ENCODE measurements at places on chromosomes 4 and X.
A peak's percentile ranks its signal among the peaks of the same experiment; 100 is the strongest.

DNA sequence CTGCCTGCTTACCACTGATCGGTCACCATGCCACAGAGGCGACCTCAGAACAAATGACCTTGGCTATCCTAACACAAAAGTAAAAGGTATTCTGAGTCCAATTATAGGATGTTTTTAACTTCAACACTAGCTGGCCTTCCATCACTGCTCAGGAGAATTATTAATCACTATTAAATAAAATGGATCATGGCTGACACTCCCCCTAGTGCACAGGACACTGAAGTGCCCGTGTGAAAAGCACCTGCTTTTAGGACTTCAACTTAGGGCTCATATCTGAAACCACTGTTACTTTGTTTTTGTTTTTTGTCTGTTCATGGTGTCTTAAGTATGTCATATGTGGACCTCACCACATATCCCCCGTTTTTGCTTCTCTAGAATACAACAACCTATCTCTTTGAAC, 33.9 kb downstream of the STX18 start:
- ATAC-seq, result no peak
- H3K36me3 ChIP-seq, result peaks cover 10% of the 10 kb centered on the region
- no peak overlapping the region for H3K4me3 ChIP-seq

DNA sequence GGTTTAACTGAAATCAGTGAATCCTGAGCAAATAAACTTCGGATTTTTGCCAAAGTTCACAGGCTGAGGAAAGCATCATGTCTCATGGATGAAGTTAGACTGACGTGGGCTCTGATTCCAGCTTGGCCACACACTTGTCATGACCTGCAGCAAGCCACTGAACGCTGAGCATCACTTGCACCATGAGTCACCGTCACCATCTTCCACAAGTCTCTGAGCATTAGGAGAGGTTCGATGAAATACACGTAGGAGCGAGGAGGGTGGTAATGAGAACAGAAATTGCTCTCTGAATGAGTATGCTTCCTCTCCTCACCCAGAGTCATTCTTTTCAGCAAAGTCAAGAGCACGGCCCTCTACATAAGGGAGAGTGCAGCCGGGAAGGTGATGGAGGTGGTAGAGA, 3.8 kb upstream of the TRIML2 start:
- no peak for ATAC-seq
- H3K36me3 ChIP-seq, result no peaks in the 10 kb centered on the region
- H3K27me3 ChIP-seq, result no peaks in the 10 kb centered on the region
- H3K27ac ChIP-seq, result no peak overlapping the region
- H3K4me3 ChIP-seq, result no peak overlapping the region

DNA sequence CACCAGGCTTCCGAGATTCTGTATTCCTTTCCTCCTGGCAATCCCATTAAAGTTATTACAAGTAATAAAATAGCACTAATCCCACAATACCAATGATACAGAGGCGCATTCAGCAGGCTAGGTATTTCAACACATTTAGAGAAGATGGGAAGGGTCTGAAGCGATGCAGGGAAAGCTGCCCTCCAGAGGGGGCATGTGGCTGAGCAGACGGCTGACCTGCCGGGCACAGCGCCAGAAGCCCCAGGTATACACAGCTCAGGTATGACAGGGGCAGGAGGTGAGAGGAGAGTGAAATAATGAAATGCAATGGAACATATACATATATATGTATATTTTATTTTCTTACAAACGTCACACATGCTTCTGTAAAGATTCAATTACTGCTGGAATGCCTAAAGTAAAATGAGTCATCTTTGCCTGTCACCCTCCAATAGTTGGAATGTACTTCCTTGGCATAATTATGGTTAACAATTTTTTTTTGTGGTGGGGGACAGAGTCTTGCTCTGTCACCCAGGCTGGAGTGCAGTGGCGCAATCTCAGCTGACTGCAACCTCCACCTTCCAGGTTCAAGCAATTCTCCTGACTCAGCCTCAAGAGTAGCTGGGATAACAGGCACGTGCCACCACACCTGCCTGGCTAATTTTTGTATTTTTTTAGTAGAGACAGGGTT, 21.3 kb upstream of the CDKN2AIP start:
- H3K36me3 ChIP-seq, result no peaks in the 10 kb centered on the region
- ATAC-seq, result no peak
- no peak overlapping the region for H3K4me3 ChIP-seq
- no peaks in the 10 kb centered on the region for H3K27me3 ChIP-seq
- no peak overlapping the region for H3K27ac ChIP-seq

GRCh38 chrX:121150217-121150616, 102.8 kb downstream of the GLUD2 start:
- no peak overlapping the region for H3K27ac ChIP-seq
- H3K27me3 ChIP-seq, result no peaks in the 10 kb centered on the region
- no peaks in the 10 kb centered on the region for H3K4me1 ChIP-seq
- no peak overlapping the region for H3K4me3 ChIP-seq

DNA sequence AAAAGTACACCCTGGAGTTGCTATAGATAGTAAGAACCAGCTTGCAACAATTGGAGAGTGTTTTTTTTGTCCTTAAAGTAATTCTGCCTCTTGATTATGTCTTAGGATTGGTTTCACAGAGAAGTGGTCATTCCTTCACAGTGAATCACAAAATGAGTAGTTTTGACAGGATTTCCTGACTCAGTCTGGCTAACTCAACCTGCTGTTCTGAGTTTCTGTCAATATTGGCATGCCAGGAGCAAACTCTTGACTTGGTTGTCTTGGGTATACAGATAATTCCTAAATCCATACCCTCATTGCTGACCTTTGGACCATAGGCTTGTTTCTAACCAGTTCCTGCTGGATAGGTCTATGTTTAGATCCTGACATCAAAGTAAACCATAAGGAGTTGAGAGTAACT, 9.4 kb downstream of the FHIP1A start:
- peak; percentile 53 for ATAC-seq
- H3K4me1 ChIP-seq, result no peaks in the 10 kb centered on the region
- H3K36me3 ChIP-seq, result no peaks in the 10 kb centered on the region
- H3K27me3 ChIP-seq, result peaks cover 12% of the 10 kb centered on the region
- H3K27ac ChIP-seq, result no peak overlapping the region

DNA sequence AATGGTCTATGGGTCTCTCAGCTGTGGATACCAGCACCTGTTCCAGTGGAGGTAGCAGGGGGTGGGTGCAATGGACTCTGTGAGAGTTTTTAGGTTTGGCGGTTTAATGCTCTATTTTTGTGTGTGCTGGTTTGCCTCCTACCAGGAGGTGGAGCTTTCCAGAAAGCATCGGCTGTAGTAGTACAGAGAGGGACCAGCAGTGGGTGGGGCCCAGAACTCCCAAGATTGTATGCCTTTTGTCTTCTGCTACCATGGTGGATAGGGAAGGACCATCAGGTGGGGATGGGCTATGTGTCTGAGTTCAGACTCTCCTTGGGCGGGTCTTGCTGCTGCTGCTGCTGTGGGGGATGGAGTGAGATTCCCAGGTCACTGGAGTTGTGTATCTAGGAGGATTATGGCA, 557.2 kb upstream of the GRID2 start:
- H3K4me1 ChIP-seq, result no peaks in the 10 kb centered on the region
- no peak overlapping the region for H3K27ac ChIP-seq
- no peaks in the 10 kb centered on the region for H3K36me3 ChIP-seq
- no peak for ATAC-seq
- H3K27me3 ChIP-seq, result no peaks in the 10 kb centered on the region

- no peaks in the 10 kb centered on the region for H3K36me3 ChIP-seq
- no peak overlapping the region for H3K27ac ChIP-seq
- H3K27me3 ChIP-seq, result no peaks in the 10 kb centered on the region
These were observed 17.8 kb downstream of the HMGB3 start for GRCh38 chrX:151000861-151001331.

- no peak for ATAC-seq
- no peak overlapping the region for H3K4me3 ChIP-seq
- no peak overlapping the region for H3K27ac ChIP-seq
- no peaks in the 10 kb centered on the region for H3K27me3 ChIP-seq
- no peaks in the 10 kb centered on the region for H3K36me3 ChIP-seq
These were observed 850.6 kb downstream of the CENPC start for GRCh38 chr4:66694739-66695138.

DNA sequence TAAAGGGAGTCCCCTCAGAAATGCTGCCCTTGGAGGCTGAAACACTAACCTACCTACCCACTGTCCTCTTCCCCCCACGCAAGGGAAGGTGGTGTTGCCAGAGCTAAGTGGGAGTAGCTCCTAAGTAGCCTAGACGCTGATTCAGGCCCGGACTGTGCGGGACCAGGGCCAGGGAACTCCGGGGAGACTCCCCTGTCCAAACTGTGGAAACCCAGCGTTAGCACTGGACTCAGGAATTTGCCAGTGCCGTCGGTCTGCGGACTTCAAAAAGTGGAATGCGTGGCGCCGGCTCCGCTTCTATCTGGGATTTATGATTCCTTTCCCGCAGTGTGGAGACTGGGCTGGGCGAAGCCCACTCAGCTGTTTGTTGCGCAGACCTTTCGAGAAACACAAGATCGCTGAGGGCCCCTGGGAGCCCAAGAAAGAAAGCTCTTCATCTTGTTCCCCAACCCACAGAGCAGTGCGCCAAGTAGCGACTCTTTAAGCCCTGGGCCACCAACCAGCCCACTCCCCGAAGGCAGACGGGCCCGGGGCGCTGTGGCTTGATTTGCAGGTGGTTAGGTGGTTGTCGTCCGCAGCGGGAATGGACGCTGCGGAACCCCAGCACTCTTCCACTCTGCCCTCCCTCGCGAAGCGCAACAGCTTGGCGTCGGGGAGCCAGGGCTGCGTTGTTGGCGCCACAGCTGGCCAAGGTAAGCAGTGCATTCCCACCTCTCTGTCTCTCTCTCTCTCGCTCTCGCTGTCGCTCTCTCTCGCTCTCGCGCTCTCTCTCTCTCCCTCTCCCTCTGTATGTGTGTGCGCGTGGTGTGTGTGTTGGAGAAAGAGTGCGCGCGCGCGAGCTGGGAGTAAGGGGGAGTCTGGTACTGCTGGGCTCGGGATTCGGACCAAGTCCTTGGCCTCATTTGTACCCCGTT, 2.0 kb downstream of the TMEM255A start:
- peaks cover 5% of the 10 kb centered on the region for H3K27me3 ChIP-seq
- peak; percentile 97 for ATAC-seq
- H3K36me3 ChIP-seq, result peaks cover 6% of the 10 kb centered on the region
- peak overlapping the region; percentile 73 for H3K27ac ChIP-seq
- H3K4me3 ChIP-seq, result peak overlapping the region; percentile 91

GRCh38 chrX:20974326-20974725, 399.9 kb upstream of the CNKSR2 start:
- H3K4me1 ChIP-seq, result no peaks in the 10 kb centered on the region
- H3K36me3 ChIP-seq, result no peaks in the 10 kb centered on the region
- H3K27me3 ChIP-seq, result no peaks in the 10 kb centered on the region
- no peak for ATAC-seq
- no peak overlapping the region for H3K4me3 ChIP-seq
